ENCODE measurements at places on chromosomes 6 and 20. TPM values are rescaled to one million over a fixed set of nuclear protein-coding genes. Genes with fewer than 3 reads are reported as not detected.
A peak's percentile ranks its signal among the peaks of the same experiment; 100 is the strongest.

DNA sequence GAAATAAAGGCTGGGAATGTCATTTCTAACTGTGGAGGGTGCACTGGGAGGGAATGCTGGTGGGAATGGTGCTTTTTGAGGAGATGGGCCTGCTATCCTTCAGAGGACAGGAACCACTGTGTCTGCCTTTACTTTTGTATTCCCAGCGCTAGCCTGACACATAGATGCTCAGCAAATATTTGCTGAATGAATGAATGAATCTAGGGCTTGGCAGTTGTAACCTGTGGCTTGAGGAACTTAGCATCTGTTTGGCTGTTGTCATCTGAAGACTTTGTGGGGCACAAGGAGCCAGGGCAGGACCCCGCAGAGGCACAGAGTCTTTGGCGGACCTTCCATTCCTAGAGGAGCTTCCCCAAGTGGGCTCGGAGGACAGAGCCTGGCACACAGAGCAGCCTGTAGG lies 6.1 kb downstream of the TOX2 start:
- DNase-seq, result no peak

LRP11 gene
- total RNA-seq, result 43.6 TPM

GRCh38 chr20:59938696-59939051 lies 1.4 kb downstream of the PPP1R3D start:
- DNase-seq, result no peak

DNA sequence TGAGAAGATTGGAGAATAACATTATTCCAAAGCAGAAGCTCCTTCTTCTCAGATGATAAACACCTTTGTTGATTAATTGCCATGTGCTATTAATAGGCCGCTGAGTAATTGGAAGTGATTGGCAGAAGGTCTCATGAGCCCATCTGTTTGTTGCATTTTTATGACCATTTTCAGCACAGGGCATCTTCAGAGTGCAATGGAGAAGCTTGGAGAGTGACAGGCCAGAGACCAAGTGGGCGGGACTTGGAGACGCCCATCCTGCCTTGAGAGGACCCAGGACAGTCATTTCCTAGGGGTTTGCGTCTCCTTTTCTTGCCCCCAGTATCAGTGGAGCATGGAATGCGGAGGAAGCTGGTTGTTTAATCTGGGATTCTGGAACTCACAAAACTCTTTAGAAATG lies 89.5 kb downstream of the CDH4 start:
- no peak for DNase-seq

DNA sequence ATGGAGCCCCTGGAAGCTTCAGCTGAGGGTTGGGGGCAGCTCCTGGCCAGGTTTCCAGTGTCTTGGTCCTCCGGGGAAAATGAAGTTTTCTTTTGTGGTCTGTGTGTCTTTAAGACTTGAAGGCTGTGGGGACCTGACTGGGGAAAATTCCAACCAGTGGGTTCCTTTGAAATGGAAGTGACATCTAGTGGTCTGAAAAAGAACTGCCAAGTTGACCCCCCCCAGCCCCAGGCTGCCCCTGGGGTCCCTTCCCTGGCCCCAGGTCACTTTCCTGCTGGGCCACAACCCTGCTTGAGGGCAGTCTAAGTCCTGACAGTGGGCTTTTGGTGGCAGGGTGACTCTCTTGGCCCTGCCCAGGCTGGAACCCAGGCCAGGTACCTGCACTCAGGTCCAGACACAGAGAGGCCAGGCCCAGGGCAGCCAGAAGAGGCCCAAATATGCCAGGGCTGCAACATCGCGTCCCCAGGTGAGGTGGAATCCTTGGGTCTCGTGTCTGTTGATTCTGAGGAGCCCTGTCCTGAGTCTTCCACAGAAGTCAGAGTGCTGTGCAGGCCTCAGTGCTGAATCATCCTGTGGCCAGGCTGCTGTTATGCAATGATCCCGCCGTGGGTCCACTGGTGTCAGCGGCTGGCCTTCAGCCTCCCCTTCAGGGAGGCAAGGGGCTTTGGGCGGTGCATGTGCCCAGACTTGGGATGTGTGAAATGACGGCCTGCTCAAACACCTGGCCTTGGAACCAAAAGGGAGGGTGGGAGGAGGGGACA lies 68.4 kb downstream of the VEGFA start:
- DNase-seq, result no peak

DNA sequence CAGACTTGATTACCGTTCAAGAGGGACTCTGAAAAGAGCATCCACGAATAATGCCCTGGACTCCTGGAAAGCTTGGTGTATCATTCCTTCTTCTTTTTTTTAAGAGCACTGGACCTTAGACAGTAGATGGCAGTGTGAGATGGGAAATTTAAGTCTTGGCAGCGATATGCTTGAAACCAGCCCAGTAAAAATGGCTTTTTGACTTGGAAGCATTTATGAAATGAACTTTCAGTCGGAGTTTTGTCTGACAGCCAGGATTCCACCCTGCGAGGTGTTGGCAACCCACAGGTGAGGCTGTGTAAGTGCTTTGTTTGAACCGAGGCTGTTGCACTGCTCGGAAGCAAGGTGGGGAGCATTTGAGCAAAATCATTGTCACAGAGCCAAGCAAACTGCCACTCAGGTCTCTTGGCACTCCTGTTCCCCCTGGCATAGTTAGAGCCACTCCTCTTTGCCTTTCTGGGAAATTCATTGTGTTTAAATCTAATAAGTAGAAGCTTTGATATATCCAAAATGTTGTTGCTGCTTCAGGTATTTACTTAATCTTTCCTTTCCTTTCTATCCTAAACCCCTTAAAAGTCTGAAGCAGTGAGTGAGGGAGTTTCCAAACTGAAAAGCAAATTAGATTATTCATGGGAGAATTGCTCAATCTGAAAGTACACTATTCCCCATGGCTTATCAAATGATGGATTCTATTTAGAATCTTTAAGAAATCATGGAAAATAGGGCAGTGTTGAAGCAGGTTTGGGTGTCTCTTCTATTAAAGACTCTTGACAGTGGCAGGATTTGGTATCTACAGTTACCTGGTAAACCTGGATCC lies 272.8 kb upstream of the SLC35B3 start:
- no peak for DNase-seq

DDO gene
- total RNA-seq, result not detected

KHDRBS2 gene
- total RNA-seq, result not detected

GRCh38 chr6:42984924-42985475 lies 630 bp downstream of the PPP2R5D start:
- DNase-seq, result no peak

- DNase-seq, result no peak
Measured at GRCh38 chr6:64672651-64673050, 1034.4 kb downstream of the EYS start.

BPI gene
- total RNA-seq, result not detected

GRCh38 chr6:157099912-157100593 lies 223.3 kb downstream of the TMEM242 start:
- no peak for DNase-seq

DNA sequence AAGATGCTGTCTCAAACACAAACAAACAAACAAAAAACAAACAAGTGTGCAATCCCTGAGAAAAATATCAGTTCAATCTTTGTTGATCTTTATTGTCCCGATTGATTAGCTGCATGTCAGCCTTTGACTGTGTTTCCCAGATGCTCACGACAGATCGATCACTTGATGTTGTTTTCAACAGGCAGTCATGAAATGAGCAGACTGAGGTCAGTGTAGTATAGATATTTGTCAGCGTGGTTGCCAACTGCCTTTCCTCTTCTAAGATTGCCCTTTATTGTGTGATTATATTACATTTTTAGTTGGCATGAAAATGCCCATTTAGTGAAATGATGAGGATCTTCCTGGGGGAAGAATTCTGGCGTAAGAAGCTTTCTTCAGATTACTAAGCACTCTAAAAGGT lies 25.6 kb downstream of the UTRN start:
- no peak for DNase-seq

GRCh38 chr20:31488115-31488514 lies 13.0 kb downstream of the REM1 start:
- DNase-seq, result no peak

BEND3 gene
- 2.1 TPM for total RNA-seq

- DNase-seq, result no peak
Measured at GRCh38 chr6:46882645-46883044, 39.1 kb downstream of the ADGRF5 start.

ADGRF5 gene
- total RNA-seq, result 4.7 TPM

HMGA1 gene
- total RNA-seq, result 93.3 TPM

DNA sequence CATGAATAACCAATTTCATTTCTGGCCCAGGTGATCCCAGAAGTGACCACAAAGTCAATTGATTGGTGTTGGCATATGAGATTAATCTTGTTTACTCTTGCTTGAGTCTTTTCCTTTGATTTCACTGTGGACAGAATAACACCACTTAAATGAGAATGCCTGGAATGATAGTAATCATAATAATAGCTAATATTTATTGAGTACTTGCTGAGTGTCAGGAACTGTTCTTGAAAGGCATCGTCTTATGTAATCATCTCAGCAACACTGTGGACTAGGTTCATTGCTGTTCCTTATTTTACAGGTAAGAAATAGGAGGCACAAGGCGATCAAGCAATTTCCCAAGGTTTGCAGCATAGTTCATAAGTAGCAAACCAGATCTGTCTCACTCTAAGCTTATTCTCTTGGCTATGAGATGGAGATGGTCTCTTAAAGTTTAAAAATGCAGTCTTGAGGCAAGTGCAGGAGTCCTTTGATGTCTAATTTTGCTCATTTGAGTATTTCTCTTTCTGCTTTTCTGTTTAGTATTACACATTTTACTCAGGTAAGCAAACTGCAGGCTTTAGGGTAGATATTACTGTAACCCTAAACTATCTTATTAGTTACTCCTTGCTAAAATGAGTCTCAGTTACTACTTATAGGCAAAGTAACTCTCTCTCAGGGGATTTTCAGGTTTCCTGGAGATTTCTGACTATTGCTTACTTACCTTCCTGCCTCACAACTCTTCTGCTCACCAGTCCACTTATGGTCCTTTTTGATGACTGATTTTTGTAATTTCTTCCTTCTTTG lies 6.3 kb downstream of the ADGRG6 start:
- DNase-seq, result no peak

DNA sequence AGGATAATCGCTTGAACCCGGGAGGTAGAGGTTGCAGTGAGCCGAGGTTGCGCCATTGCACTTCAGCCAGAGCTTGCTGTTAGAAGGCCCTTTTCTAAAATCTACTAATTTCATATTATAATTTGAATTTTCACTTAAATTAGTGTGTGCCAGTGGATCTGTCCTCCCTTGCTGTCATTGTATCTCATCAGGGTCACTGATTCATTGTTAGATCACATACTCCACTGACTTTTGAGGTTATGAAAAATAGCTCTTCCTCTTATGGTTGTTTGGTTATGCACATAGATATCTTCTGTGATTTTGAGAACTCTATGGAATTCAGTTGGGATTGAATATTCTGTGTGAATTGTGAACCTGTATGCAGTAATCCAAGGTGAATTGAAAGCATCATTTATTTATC lies 53.1 kb upstream of the TULP4 start:
- no peak for DNase-seq

ZNF334 gene
- total RNA-seq, result 0.76 TPM

GRCh38 chr6:167796192-167796981 lies 30.3 kb upstream of the AFDN start:
- DNase-seq, result no peak

LY86 gene
- not detected for total RNA-seq

WFDC2 gene
- 30.4 TPM for total RNA-seq

GRCh38 chr6:109059571-109060021 lies 35.0 kb downstream of the SESN1 start:
- no peak for DNase-seq

ARMH2 gene
- not detected for total RNA-seq

- peak; percentile 88 for DNase-seq
Measured at GRCh38 chr20:50259705-50260478, 69.3 kb downstream of the CEBPB start.

- no peak for DNase-seq
Measured at GRCh38 chr20:46583411-46584214, 33.2 kb upstream of the OCSTAMP start.

GFRAL gene
- total RNA-seq, result not detected

GRCh38 chr6:29477923-29478450 lies 9.8 kb downstream of the MAS1L start:
- DNase-seq, result no peak

SRPK1 gene
- 97.9 TPM for total RNA-seq

Measured in suprapubic skin (tissue), 4 donors.